ENCODE measurements at places on chromosomes 6 and 20.

- DNase-seq: no peak
Measured at GRCh38 chr6:169620171-169621130, 81.4 kb downstream of the WDR27 start.

- DNase-seq: peak; percentile 13
Measured at GRCh38 chr6:11714116-11714797, 64.3 kb downstream of the ADTRP start.

DNA sequence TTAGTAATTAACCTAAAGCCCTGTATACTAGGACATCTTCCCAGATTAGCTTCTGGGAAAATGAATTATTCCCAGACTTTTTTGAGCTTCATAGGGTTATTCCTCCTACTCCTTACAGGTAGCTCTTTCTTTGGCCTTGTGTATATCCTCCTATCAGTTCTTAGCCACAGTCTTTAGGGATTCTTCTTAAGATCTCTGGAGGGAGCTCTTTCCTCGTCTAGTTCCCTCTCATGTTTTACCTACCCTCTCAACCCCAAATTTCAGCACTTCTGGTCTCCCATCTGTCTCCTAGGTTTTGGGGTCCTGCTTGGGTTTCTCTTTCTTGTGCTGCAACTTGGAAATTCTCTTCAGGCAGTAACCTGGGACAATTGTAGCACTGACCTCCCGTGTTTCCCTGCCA is 46.4 kb upstream of the SLC35B3 start:
- DNase-seq: no peak

DNA sequence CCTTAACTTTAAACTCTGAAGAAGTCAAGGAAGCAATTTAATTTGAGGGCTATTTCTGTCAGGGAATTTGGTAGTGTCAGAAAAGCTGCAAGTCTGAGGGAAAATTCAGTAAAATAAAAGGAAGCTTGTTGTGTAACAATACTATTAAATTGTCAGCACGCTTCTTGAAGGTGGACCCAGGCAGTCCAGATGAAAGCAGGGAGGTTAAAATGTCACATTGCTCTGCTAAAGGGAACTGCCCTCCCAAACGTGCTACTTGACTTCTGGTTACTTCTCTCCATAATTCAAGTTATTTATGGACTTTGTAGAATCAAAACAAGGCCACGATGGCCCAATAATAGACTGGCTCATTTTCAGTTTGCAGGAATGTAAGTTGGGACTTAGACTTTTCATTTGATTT is 28.2 kb upstream of the ARMC2 start:
- DNase-seq: no peak

DNA sequence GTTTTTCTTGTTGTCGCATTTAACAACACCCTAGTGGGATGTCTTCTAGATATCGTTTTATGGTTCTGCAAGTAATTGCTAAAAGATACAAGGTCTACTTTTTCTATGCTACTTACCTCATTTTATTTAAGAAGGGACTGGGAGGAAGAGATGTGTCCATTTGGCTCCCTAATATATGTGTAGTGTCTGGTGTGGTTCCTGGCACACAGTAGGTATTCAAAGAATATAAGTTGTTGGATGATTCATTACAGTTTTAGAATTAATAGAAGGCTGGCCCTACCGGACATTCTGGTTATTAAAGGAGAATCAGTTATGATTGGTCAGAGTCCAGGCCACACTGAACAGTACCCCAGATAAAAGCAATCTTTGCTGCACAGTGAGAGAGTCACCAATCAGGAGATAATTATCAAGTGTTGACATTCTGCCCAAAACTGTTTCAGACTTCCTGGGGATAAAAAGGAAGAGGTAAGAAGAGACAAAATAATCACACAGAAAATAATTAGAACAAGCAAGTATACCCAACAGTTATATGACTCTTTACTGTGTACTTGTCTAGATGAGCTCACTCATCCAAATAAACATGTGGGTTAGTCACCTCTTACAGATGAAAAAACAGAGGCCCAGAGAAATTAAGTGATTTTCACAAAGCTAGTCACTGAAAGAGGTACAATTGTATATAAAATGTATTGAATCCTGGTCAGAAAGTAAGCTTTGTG is 7.0 kb downstream of the TMEM244 start:
- no peak for DNase-seq

DNA sequence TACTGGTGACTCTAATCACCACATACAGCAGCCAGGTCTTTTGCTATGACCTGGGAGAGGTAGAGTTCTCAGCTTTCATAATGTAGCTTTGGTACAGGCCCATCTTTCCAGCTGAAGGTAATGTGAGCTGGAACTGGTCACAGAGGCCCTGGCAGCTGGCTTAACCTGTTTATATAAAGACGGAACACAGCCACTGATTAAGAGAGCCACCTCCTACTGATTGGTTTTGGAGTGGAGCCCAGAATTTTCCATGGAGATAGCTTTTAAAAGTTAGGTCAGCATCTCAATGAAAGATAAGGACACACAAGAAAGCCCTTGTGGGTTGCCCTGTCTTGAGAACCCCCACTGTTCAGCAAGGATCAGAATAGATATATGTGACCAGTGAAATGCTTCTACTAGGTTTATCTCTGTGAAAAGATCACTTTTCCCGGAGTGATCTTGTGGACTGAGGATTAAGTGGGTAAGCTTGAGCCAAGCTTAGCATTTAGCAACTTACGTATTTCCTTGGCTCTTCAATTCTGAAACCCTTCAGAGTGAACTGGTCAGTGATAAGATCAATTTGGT is 213.7 kb upstream of the CITED2 start:
- no peak for DNase-seq

DNA sequence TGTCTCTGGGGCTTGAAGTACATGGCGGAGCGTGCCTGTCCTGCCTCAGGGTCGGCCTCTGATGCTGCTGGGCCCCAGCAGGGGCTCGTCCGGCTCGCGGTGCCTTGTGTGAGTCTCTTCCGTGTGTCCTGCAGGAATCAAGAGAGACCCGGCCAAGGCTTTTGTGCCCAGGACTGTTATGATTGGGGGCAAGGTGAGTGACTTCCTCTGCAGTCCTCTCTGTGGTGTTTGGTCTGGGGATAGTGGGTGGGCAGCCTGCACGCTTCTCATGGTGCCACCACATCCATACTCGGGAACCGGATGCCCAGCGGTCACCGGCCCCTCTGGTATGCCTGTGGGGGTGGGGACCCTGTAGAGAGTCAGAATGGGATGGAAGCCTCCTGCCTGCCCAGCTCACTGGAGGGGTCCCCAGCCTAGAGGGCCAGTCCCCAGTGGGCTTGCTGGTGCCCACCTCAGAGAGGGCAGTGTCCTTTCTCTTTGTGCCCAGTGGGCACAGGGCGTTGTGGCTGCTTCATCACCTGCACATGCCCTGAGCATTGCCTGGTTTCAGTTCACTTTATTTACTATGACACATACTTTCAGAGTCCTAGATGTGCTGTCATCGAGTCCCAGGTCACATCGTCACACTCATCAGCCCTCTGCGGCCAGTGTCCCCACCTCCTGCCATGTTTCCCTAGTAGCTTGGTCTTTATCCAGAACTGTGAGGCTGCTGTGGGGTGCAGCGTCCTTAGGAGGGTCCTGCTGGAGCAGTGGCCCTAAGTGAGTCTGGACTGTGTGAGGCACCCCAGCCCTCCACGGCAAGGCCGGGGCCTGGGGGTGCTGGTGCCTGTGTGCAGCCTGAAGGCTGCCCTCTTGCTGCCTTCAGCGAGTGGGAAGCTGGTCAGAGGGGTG is 40.7 kb downstream of the PYGB start:
- no peak for DNase-seq

DNA sequence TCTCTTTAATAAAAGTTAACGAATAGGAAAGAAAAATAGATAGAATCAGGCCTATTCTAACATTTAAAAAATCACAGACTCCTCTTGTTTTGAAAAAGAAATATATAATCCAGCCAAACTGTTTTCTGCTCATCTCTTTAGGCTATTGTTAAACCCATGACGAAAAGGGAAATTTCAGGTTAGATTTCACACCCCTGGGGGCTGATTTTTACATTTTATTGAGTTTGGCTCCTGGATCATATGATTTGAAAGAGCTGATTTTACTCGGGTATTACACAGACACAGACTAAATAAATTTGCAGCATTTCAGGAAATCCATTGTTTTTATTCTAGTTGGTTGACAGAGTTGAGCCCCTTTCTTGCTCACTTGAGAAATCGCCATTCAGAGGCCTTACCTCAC is 135.8 kb upstream of the HMGCLL1 start:
- DNase-seq: no peak

DNA sequence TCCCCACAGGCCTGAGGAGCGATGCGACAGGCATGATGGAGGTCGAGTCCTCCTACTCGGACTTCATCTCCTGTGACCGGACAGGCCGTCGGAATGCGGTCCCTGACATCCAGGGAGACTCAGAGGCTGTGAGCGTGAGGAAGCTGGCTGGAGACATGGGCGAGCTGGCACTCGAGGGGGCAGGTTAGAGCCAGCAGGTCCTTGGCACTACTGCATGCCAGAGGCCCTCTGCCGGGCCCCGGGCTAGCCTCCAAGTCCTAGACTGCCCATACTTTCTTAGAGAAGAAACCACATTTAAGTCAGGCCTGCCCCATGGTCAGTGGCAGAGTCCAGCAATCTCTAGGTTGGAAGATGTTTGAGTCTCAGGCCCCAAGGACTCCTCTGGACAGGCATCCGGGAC is 32.1 kb downstream of the PKIG start:
- no peak for DNase-seq
